Chondrocyte (in vitro differentiated cells): ENCODE measurements at places on chromosomes 13 and 19. TPM values are rescaled to one million over a fixed set of nuclear protein-coding genes. Genes with fewer than 3 reads are reported as not detected.

The LAIR2 gene
- not detected in 3 replicates for total RNA-seq

The MATK gene
- not detected in 3 replicates for total RNA-seq

The PCID2 gene
- total RNA-seq, result 32.9 to 42.8 TPM (median 33.7 TPM) in 3 replicates

The MISP gene
- total RNA-seq, result 1.5 to 2.2 TPM (median 1.6 TPM) in 3 replicates

The ATXN8OS gene
- total RNA-seq, result not detected in 3 replicates

The ZNF578 gene
- not detected in 3 replicates for total RNA-seq

The ZNF100 gene
- 4.5 to 6.6 TPM (median 5.4 TPM) in 3 replicates for total RNA-seq
